ENCODE measurements at places on chromosomes 4 and X.

DNA sequence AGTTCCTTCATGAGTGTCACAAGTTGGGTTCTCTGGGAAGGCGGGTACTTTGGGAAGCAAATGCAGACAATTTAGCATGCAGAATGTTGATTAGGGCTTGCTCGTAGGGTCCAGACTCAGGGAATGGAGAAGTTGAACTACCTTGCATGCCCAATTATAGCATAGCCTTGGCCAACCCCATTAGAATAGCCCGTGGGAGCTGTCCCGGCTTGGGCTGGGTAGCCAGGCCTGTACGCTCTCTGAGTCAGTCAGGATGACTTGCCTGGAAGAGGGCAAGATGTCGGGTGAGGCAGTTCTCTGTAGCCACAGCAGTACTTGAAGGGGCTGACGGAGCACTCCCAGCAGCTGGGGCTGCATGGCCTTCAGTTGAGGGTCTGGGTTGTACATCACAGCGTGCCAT is 19.5 kb downstream of the KIAA0232 start:
- no peak for DNase-seq

GRCh38 chr4:1765409-1766072 is 27.6 kb upstream of the FGFR3 start:
- no peak for DNase-seq

GRCh38 chr4:22870847-22871449 is 178.2 kb downstream of the GBA3 start:
- no peak for DNase-seq

DNA sequence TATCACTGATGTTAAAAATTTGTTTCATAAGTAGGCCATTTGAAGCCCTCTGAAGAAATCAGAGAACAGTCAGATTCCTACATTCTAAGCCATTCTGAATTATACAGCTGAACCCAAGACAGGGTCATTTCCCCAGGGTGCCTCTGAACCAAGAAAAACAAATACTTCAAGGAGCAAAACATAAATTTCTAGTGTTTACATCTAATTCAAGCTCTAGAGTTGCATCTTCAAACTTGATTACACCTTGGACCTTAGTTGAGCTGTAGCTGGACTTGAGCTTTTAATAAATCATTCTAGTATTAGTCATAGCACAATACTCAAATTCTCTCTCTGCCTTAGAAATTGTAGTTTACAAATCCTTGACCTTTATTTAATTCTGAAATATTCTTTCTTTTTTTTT is 87.6 kb upstream of the IL15 start:
- DNase-seq, result no peak

GRCh38 chr4:188879598-188879997 is 740.4 kb downstream of the TRIML1 start:
- no peak for DNase-seq
